ENCODE measurements at places on chromosomes 3 and 15.

DNA sequence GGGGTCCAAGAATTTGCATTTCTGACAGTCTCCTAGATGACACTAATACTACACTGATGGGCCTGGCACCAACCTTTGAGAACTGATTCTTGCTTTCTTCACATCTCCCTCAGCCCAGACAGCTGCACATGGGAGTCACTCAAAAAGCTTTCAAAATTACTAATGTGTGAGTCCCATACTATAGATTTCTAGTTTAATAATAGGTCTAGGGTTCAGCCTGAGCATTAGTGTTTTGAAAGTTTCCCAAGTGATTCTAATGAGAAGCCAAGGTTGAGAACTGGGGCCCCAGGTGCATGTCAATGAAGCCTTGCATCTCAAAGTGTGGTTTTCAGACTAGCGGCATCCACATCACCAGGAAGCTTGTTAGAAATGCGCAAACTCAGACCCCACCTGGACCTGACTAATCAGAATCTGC, 159.9 kb upstream of the CMC1 start:
- DNase-seq = no peak

DNA sequence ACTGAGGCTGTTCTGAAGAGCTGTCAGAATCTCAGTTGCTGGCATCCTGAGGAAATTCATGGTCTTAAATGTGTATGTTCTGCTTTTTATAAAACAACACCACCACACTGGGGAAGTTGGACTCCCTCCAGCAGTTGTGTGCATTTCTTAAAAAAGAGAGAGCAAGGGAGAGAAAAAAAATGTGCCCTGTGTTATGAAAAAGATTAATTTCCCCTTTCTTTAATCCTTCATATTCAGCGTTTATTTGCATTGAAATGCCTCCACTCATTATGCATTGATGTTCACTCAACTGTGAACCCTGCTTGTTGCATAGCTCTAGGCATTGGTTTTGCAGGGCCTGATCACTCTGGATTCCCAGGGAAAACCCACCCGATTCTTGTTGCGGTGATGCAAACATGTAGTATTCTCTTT, 4.4 kb upstream of the ZNF609 start:
- peak; percentile 34 for DNase-seq

GRCh38 chr3:195113048-195113447, 157.9 kb downstream of the XXYLT1 start:
- no peak for DNase-seq

- DNase-seq = no peak
Measured at GRCh38 chr15:65154720-65155119, 21.1 kb upstream of the PDCD7 start.

- no peak for DNase-seq
Measured at GRCh38 chr3:65177960-65178376, 490.2 kb upstream of the ADAMTS9 start.

- peak; percentile 91 for DNase-seq
Measured at GRCh38 chr3:23685541-23686258, 120.1 kb upstream of the UBE2E1 start.

- peak; percentile 14 for DNase-seq
Measured at GRCh38 chr3:182795389-182795782, 2.1 kb downstream of the ATP11B start.

GRCh38 chr3:162491952-162492351, 995.3 kb downstream of the OTOL1 start:
- no peak for DNase-seq

DNA sequence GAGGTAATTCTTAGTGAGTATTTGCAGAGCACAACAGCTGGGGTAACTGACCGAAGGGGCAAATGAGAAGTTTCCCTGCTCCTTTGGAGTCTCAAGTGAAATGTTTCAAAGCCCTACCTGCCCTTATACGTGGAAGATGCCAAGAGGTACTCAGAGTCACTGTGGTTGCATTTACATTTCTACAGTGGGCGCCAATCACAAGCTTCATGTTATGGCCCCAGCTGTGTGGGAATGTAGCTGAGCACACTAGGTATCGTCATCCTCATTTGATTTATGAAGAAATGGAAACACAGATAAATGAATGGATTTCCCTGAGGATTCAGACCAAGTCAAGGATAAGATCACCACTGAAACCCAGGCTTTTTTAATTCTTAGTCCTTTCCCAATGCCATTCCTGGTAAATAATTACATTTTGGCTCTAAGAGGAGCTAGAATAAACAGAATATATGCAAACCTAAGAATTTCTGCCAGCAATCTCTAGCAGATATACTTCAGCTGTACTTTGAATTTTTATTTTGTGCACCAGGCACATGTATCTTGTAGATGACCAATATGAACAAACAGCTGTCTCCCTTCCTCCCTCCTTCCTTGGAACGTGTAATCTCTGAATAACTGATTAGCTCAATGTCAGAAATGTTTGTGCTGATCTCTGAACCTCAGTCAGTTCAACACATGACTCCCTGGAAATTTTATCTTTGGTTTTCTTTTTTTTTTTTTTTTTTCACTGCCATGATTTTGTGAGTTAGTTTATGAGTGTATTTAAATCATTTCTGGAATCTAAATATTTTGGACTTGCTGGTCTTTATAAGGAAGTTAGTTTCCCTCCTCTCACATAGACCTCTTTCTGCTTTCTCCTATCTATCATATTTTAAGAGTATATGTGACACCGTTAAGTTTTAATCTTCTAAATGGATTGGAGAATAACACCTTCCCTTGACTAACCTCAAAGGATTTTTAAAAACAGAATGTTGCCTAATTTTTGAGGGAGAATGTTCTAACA, 69.2 kb downstream of the MAP2K5 start:
- DNase-seq = no peak

DNA sequence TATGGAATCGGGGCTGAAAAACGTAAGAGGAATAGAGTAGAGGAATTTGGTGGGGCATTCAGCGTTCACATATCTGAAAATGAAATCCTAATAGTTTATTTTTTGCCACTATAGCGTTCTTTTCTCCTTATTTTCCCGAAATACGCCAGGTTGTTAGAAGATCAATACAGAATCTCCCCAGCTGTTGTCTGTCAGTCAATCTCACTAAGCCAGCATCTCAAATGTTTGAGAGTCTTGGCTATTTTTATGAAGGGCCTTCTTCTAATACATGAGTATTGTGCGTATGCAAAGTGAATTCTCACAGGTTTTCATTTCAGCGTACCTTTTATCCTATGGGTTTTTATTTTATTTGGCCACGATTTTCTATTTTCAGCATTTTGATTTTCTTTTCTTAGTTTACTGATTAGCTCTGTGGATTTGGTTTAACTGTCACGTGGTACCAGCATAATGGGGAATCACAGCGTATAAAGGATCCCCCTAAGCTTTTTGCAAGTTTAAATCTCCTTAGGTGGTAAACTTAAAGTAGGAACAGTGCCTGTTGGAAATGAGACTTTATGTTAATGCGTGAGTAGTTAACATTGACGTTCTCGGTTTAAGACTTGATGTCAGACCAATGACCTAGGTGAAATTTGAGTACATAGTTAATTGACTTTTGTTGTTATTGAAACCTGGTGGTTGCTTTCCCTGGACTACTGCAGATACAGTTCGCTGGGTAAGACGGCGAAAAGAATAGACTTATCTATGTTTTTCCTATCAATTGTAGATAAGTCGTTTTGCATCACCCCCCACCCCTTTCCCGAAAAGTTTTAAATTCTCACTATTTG, 1.3 kb downstream of the FXR1 start:
- DNase-seq = no peak

- no peak for DNase-seq
Measured at GRCh38 chr3:88003115-88003755, 55.6 kb downstream of the CGGBP1 start.

- DNase-seq = no peak
Measured at GRCh38 chr15:65762914-65763787, 28.9 kb downstream of the DENND4A start.

- DNase-seq = peak; percentile 43
Measured at GRCh38 chr15:90617668-90618097, 88.0 kb downstream of the CRTC3 start.

DNA sequence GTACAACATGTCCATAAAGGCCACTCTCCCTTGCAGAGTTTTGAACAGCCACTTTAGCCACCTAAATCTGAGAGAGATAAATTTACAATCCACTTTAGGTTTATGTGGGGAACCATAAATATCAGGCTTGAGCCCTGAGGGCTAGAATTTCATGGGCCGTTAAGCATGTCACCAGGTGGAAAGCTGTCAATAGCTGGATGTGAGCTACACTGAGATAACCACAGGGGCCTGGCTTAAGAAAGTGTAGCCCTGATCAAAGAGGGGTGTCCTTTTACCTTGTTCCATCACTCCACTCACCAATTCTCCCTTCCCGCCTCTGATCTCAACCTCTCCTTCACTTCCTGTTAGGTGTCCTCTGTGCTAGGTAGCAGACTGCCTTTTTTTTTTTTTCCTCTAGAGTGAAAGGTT, 172.8 kb upstream of the ICE2 start:
- no peak for DNase-seq

GRCh38 chr3:122787872-122788271, 5.8 kb downstream of the HSPBAP1 start:
- DNase-seq = no peak

GRCh38 chr3:190360228-190360627, 27.7 kb upstream of the CLDN16 start:
- DNase-seq = no peak

GRCh38 chr3:64684715-64685261, 3.0 kb downstream of the ADAMTS9 start:
- peak; percentile 44 for DNase-seq

DNA sequence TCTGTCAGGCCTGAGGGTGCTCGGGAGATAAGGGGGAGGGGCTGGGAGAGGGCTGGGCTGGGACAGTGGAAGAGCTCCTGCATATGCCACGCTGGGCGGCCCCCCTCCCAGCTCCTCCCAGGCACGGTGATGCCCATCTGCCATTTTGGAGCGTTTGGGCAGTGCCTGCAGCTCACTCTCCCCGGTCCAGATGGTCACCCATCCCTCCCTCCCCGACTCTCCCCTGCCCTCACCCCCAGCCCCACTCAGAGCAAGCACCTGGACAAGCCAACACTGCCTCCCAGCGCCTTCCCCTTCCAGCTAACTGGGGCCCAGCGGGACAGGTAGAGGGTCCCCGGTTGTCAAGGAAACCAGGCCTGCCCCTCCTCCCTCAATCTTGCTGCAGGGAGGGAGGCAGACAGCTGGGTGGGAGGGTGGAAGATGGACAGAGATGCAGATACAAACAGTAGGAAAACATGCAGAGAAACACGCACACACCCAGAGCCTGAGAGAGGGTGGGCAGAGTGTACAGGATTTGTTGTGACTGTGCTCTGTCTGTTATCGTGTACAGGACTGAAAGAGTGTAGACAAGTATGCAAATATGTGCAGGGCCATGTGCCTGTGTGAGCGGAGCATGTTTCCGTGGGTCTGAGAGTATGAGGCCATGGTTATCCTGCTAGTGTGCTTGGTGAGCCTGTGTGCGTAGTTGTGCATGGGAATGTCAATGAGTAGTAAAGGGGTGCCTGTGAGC, 17.5 kb upstream of the CORO2B start:
- no peak for DNase-seq

DNA sequence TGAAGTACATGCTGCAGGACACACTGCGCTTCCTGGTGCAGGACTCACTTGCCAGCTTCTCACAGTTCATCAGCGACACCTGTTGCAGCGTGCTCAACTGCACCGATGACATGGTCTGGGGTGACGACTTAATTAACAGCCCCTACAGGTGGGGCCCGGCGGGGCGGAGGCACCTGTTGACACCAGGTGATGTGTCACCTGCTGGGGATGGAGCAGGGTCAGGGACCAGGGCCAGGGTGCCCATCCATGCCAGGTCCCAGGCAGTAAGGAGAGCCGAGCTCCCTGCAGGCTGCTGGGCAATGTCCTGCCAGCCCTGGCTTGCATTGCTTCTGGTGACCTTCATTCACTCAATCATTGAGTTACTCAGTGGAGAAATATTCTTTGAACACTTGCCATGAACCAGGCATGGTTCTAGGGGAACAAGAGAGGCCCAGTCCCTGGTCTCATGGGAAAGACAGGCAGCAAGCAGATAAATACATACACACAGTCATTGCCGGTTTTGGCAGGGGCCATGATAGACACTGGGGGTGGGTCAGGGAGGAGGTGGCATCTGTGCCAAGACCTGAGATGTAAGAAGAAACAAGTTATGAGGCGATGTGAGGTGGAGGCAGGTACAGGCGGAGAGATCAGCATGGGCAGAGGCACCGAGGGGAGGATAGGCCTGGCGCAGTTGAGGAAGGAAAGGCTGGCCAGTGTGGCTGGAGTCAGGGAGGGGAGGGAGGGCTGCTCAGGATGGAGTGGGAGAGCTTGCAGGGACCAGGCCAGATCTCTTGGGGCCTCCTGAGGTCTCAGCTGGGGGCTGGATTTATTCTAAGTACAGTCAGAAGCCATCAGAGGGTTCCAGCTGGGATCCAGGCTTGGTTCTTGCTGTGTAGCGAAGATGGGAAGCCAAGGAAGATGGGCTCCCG, 30.8 kb downstream of the DNAH1 start:
- no peak for DNase-seq

GRCh38 chr3:148023994-148024393, 614.8 kb downstream of the ZIC1 start:
- no peak for DNase-seq

DNA sequence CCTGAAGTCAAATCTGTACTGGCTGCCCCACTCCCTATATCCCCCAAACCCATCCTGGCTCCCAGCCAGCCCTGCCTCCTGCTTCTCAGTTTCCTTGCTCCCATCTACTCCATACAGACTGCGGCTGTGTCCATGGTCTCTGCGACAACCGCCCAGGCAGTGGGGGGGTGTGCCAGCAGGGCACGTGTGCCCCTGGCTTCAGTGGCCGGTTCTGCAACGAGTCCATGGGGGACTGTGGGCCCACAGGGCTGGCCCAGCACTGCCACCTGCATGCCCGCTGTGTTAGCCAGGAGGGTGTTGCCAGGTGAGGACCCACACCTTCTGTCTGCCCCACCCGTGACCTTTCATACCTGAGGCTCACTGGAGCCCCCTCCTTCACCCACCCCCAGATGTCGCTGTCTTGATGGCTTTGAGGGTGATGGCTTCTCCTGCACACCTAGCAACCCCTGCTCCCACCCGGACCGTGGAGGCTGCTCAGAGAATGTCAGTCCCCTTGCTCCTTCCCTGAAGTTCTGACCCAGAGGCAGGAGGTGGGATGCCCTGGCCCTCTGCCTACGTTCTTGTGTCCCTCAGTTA, 14.7 kb downstream of the STAB1 start:
- no peak for DNase-seq

DNA sequence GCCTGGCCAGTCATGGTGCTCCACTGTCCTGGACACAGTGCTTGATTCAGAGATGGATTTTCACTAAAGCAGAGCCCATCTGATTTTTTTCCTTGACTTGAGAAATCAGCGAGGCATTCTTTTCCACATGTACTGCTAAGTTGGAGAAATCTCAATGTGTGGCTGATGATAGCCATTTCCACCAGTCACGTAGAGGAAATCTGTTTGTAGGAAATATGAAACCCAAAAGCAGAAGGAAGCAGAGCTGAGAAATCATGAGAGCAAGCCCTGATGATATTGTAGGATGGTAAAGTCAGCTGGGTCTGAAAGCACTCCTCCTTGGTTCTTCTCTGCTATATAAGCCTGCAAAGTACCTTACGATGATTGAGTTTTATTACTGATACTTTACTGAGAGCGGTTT, 1233.4 kb downstream of the ROBO2 start:
- no peak for DNase-seq
